Osteoblast (primary cell): ENCODE measurements at places on chromosomes 1 and 21. TPM values are rescaled to one million over a fixed set of nuclear protein-coding genes. Genes with fewer than 3 reads are reported as not detected.

DNA sequence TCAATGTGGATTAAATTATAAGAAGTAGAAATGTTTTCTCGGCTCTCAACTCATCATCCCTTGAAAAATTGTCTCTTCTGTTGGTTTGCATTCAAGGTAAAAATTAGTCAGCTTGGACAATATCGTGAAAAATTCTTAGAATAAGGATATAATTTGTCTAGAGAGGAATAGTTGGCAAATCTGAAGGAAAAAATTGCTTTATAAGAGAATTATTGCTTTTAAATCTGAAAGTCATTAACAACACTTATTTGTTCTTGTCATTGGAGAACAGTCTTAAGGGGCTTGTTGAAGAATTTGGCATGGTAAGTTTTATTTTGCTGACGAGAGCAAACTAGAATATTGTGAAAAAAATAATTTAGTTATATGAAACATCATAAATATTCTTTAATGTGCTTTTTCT is 26.4 kb downstream of the ANGPTL1 start:
- H3K4me3 ChIP-seq: no peak overlapping the region
- H3K4me1 ChIP-seq: peaks cover 8% of the 10 kb centered on the region
- H3K36me3 ChIP-seq: no peaks in the 10 kb centered on the region
- no peak for DNase-seq
- H3K27me3 ChIP-seq: no peaks in the 10 kb centered on the region

Gene KDM5B
- 113 and 124 TPM in 2 replicates for total RNA-seq

Gene HAO2
- not detected in 2 replicates for total RNA-seq

- H3K27ac ChIP-seq: no peak overlapping the region
- no peaks in the 10 kb centered on the region for H3K4me1 ChIP-seq
- peaks cover 14% of the 10 kb centered on the region for H3K27me3 ChIP-seq
- H3K36me3 ChIP-seq: no peaks in the 10 kb centered on the region
Observed at GRCh38 chr1:204449678-204450280, 38.2 kb upstream of the PPP1R15B start.

DNA sequence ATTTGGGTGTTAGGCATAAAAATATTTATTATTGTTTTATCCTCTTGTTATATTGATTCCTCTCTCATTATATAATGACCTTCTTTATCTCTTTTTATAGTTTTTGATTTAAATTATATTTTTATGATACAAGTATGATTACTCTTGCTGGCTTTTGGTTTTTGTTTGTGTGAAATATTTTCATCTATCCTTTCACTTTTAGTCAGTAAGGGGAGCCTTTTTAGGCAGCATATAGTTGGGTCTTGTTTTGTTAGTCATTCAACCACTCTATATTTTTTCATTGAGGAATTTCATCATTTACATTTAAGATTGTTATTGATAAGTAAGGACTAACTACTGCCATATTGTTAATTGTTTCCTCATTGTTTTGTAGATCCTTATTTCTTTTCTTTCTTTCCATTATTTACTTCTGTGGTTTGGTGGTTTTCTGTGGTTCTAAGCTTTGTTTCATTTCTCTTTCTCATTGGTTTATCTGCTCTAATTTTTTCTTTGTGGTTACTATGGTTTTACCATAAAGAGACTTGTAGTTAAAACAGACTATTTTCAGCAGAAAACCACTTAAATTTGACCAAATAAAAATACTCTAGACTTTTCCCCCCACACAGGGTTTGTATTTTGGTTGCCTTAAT is 593.1 kb downstream of the NUF2 start:
- DNase-seq: no peak
- no peak overlapping the region for H3K4me3 ChIP-seq
- H3K27me3 ChIP-seq: no peaks in the 10 kb centered on the region
- no peaks in the 10 kb centered on the region for H3K36me3 ChIP-seq
- H3K4me1 ChIP-seq: no peaks in the 10 kb centered on the region

DNA sequence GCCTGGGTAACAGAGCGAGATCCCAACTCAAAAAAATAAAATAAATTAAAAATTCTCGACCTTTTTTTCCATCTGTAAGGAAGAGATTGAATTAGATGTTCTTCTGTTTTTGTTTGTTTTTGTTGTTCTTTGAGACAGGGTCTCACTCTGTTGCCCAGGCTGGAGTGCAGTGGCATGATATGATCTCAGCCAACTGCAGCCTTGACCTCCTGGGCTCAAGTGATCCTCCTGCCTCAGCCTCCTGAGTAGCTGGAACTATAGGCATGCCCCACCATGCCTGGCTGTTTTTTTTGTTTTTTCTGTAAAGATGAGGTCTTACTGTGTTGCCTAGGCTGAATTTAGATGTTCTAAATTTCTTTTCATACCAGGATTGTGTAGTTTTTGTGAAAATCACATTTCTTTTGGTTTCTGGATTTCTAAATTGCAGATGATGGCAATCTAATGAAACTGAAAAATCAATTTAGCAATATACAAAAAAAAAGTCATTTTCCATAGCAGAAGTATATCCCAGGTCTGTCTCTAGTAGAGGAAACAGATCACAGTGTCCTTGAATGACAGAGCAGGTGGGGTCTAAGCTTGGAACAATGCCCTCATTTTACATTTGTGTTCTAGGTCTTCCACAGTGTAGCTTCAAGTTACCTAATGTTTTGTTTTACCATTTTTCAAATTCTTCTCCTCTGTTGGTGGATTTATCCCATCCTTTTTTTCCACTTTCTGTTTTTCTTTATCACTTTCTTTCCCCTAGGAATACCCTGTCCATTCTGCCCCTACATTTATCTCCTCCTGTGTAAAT is 20.3 kb downstream of the ZYG11A start:
- no peaks in the 10 kb centered on the region for H3K4me1 ChIP-seq
- H3K36me3 ChIP-seq: no peaks in the 10 kb centered on the region
- H3K27ac ChIP-seq: no peak overlapping the region

GRCh38 chr21:20254964-20255363 is 743.2 kb upstream of the NCAM2 start:
- no peaks in the 10 kb centered on the region for H3K27me3 ChIP-seq
- H3K4me3 ChIP-seq: no peak overlapping the region

Gene UMODL1
- under 0.01 TPM in 1 of 2 replicates, not detected in the other for total RNA-seq

- H3K27ac ChIP-seq: no peak overlapping the region
- peaks cover 2% of the 10 kb centered on the region for H3K27me3 ChIP-seq
- H3K4me3 ChIP-seq: no peak overlapping the region
- DNase-seq: no peak
- H3K36me3 ChIP-seq: no peaks in the 10 kb centered on the region
Observed at GRCh38 chr1:245288796-245289195, 134.0 kb downstream of the KIF26B start.

DNA sequence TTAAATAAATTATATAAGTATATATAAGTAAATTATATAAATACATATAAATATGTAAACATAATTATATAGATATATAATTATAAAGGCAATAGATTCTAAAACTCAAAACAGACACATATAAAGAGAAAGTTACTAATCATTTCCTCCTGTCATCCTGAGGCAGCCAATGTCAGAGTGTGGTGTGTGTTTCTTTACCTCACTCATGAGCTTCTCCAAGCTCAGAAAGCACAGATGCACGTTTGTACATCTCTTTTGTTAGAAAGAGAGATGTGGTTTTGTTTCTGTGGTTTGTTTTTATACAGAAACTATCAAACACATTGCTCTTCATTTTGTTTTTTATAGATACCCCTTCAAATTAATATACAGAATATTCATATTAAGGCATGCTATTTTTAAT is 594.8 kb downstream of the USP25 start:
- H3K4me1 ChIP-seq: peaks cover 14% of the 10 kb centered on the region
- H3K36me3 ChIP-seq: no peaks in the 10 kb centered on the region
- no peak overlapping the region for H3K27ac ChIP-seq
- DNase-seq: no peak
- no peaks in the 10 kb centered on the region for H3K27me3 ChIP-seq

DNA sequence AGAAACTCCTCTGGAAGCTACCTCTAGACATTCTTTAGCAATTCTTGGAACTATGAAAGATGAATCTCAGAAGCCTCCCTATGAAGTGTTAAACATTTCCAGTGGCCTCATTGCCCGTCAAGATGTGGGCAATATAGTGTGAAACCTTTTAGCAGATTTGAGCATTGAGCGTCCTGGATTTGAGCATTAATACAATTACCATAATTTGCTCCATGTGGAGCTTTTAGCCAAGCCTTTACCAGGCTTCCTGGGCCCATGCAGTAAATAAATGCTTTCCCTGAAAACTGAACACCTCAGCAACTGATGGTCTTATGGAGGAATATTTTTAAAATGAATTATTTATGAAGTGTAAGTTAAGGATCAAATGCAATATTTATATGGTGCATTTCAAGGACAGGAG is 162.0 kb downstream of the FGGY start:
- DNase-seq: no peak
- H3K4me3 ChIP-seq: no peak overlapping the region
- no peak overlapping the region for H3K27ac ChIP-seq
- peaks cover 11% of the 10 kb centered on the region for H3K4me1 ChIP-seq
- H3K27me3 ChIP-seq: no peaks in the 10 kb centered on the region
- H3K36me3 ChIP-seq: no peaks in the 10 kb centered on the region

Gene PRDX6
- total RNA-seq: 140 and 142 TPM in 2 replicates

GRCh38 chr1:10084045-10084444 is 51.3 kb downstream of the UBE4B start:
- H3K36me3 ChIP-seq: peaks cover 6% of the 10 kb centered on the region
- H3K27ac ChIP-seq: no peak overlapping the region
- no peaks in the 10 kb centered on the region for H3K4me1 ChIP-seq
- H3K27me3 ChIP-seq: no peaks in the 10 kb centered on the region

DNA sequence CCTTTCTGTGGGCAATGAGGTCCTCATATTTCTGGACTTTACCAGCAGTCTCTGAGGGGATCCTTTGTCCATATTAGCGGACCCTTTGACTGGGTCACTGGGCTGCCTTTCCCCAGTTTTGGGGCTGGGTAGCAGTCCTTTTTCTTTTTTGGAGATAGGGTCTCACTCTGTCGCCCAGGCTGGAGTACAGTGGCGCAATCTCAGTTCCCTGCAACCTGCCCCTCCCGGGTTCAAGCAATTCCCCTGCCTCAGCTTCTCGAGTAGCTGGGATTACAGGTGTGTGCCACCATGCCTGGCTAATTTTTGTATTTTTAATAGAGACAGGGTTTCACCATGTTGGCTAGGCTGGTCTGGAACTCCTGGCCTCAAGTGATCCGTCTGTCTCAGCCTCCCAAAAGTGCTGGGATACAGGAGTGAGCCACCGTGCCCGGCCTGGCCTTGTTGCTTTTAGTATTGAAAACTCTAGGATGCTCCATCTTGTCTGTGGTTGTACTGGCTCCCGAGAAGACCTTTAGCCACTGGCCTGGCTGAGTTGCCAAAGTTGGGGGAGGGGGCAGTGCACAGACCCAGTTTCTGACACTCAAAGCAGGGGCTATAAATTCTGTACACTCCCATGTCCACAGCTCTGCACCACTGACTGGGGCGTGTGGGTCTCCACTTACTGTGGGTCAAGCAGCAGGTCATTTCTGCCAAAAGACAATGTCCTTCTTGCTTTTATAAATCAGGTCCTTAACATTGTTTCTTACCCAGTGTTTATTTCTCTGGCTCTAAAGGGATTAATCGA is 33.1 kb downstream of the MAN1C1 start:
- no peak overlapping the region for H3K27ac ChIP-seq
- no peak for DNase-seq
- no peaks in the 10 kb centered on the region for H3K36me3 ChIP-seq
- H3K4me1 ChIP-seq: no peaks in the 10 kb centered on the region
- H3K4me3 ChIP-seq: no peak overlapping the region

Gene COL16A1
- 158 and 197 TPM in 2 replicates for total RNA-seq

GRCh38 chr1:186894415-186894814 is 65.7 kb downstream of the PLA2G4A start:
- H3K36me3 ChIP-seq: no peaks in the 10 kb centered on the region
- H3K4me3 ChIP-seq: no peak overlapping the region
- no peak overlapping the region for H3K27ac ChIP-seq
- H3K4me1 ChIP-seq: peaks cover 12% of the 10 kb centered on the region
- DNase-seq: no peak
- no peaks in the 10 kb centered on the region for H3K27me3 ChIP-seq

Gene CENPF
- total RNA-seq: 8.3 and 8.5 TPM in 2 replicates

Gene SFT2D2
- total RNA-seq: 60.8 and 62.2 TPM in 2 replicates

DNA sequence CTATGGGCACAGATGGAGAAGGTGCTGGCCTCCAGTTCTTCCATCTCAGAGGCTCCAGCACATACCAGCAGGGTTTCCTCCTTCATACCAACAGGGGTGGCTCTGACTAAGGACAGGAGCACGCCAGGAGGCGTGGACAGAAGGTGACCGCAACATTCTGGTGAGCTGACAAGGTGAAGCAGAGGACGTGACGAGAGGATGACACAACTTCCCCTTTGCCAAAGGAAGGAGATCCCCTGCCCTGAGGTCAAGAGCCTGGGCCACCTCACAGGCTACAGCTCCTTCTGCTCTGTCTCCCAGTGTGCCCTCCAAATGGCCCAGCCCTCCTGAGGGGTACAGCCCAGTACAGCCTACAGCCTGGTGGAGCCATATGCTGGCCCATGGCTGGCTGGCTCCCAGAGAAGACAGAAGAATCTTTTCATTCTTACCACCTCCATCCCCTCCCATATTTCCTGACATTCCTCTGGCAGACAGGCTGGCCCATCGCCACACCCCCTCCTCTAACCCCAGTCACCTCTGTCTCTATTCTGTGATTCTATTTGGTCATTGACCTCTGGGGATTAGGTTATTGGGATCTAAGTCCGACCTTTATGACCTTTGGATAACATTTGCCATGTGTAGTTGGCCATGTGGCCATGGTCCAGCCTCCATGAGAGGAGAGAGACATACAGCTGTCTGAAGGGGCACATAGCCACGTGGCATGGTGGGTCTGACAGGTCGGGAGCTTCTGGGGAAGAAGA is 5.1 kb upstream of the LAMB3 start:
- DNase-seq: no peak
- no peaks in the 10 kb centered on the region for H3K36me3 ChIP-seq
- peaks cover 15% of the 10 kb centered on the region for H3K4me1 ChIP-seq

Gene C1orf53
- 6.5 and 9.7 TPM in 2 replicates for total RNA-seq

GRCh38 chr1:245825128-245825901 is 670.5 kb downstream of the KIF26B start:
- no peak overlapping the region for H3K4me3 ChIP-seq
- peak; percentile 83 for DNase-seq
- no peaks in the 10 kb centered on the region for H3K27me3 ChIP-seq
- no peak overlapping the region for H3K27ac ChIP-seq
- H3K36me3 ChIP-seq: no peaks in the 10 kb centered on the region
- H3K4me1 ChIP-seq: peaks cover 11% of the 10 kb centered on the region

DNA sequence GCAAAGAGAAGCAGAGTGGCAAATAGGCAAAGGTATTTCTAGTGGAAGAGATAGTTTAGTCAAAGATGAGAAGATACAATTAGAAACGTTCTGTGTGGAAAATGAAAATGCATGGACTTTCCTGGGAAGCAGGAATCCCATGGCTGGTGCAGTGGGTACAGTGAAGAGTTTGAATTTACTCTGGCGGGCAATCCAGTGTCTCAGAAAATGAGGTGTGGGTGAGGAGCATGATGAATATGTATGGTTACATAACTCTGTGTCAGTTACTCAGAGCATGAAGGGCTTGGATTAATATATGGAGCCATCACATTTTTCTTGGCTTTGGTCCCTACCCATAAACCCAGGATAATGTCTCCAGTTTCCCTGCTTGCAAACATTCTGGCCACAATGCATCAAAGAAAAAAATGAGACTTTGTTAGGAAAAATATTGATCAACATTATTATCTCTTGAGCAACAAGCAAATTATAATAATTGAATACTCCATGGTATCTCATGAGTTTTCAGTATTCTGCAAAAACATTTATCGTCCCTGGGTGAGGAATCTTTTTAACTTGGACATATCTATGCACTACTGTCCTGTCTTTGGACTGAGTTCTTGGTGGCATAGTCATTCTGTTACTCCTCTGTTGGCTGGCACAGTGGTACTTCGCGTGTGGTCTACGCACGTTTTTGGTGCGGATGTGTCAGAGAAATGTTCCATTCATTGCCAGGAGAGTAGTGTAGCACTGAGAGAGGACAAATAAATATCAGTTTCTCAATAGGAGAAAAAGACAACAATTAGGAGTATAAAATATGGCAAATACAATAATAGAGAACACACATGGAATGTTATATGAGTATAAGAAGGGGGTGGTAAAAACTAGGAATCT is 173.7 kb upstream of the C1orf105 start:
- H3K4me1 ChIP-seq: peaks cover 16% of the 10 kb centered on the region
- no peaks in the 10 kb centered on the region for H3K36me3 ChIP-seq
- DNase-seq: peak; percentile 76
- H3K4me3 ChIP-seq: peak overlapping the region; percentile 9
